Stimulated activated CD4-positive, alpha-beta T cell treated with anti-CD3 and anti-CD28 coated beads, Interleukin-1b, Interleukin-23, amount 100 ng/mL, for 48 hours (primary cell): ENCODE measurements at places on chromosomes 5 and 9.

DNA sequence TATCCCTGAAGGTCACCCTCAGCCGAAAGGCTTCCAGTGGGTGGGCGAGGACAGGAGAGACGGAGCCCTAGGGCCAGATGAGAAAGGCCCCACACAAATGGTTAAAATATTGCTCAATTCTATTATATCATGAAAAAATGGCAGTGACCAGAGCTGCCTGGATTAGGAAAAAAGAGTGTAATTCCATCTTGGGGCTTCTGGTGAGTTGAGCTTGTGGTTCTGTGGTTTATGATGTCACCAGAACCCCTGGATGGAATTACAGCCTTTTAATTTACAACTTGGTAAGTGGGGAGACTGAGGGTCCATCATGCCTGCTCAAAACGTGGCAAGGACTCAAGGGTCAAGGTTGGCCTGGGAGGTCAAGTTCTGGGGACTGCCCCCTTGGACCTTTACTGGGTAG is 55.5 kb upstream of the STC2 start:
- DNase-seq: no peak

DNA sequence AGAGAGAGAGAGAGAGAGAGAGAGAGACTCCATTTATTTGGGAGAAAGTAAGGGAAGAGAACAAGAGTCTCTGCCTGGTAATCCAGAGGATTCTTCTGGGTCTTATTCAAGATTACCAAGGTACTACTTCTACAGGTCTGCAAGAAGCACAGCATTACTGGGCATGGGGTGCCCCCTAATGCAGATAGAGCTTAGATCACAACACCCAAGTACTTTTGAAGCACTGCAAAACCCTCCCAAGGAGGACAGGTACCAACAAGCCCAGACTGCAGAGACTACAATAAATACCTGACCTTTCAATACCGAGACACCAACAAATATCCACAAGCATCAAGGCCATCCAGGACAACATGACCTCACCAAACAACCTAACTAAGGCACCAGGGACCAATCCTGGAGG is 94.7 kb upstream of the PHF24 start:
- no peak for DNase-seq

DNA sequence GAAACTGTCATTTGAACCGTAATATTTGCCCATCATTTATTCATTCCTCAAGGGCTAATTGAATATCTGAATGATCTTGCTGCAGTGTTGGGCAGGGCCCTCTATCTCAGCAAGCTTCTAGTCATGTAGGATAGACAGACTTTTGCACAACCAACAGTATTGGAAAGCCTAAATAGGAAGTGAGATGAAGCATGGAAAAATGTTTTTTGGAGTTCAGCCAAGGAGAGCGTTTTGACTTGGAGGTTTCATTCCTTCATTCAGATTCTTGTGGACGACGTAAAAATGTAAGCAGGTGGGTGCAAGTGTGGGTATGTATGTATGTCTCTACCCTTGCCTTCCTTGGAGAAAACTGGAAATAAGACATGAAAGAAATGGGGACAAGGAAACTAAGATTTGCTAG is 15.5 kb downstream of the DAPK1 start:
- DNase-seq: no peak

- DNase-seq: no peak
These were observed 2.2 kb upstream of the DPP7 start for GRCh38 chr9:137116728-137117127.
